ENCODE measurements at places on chromosomes 16 and 17. TPM values are rescaled to one million over a fixed set of nuclear protein-coding genes. Genes with fewer than 3 reads are reported as not detected.

Gene CEP295NL
- total RNA-seq = 0.49 TPM

Gene PRR15L
- not detected for total RNA-seq

Gene KCNH4
- 0.03 TPM for total RNA-seq

Gene CCL1
- not detected for total RNA-seq

Gene ITGB4
- 56.9 TPM for total RNA-seq

Gene C16orf92
- not detected for total RNA-seq

Gene EME1
- total RNA-seq = 31.6 TPM

Gene KRTAP1-5
- total RNA-seq = not detected

Gene GDE1
- 47.4 TPM for total RNA-seq

Gene GPR139
- total RNA-seq = not detected

Gene CCL4
- not detected for total RNA-seq

Gene TRAF7
- total RNA-seq = 71.3 TPM

Gene MARVELD3
- total RNA-seq = not detected

Gene VPS25
- total RNA-seq = 134 TPM

Gene ELOB
- total RNA-seq = 333 TPM

Gene GPR142
- total RNA-seq = not detected

Gene PLXDC1
- total RNA-seq = under 0.01 TPM
